ENCODE measurements at places on chromosomes 6 and 20. TPM values are rescaled to one million over a fixed set of nuclear protein-coding genes. Genes with fewer than 3 reads are reported as not detected.

The B4GALT5 gene
- total RNA-seq, result 14.3 TPM

The RALGAPB gene
- 31.1 TPM for total RNA-seq

The DPPA5 gene
- total RNA-seq, result not detected

The ULBP1 gene
- 0.55 TPM for total RNA-seq

The FRK gene
- total RNA-seq, result 0.02 TPM

The NRSN1 gene
- not detected for total RNA-seq

- H3K36me3 ChIP-seq, result no peaks in the 10 kb centered on the region
- DNase-seq, result no peak
- no peak overlapping the region for H3K27ac ChIP-seq
- H3K4me1 ChIP-seq, result no peaks in the 10 kb centered on the region
- peaks cover 13% of the 10 kb centered on the region for H3K27me3 ChIP-seq
These were observed 81.7 kb downstream of the PERP start for GRCh38 chr6:138025528-138025978.

DNA sequence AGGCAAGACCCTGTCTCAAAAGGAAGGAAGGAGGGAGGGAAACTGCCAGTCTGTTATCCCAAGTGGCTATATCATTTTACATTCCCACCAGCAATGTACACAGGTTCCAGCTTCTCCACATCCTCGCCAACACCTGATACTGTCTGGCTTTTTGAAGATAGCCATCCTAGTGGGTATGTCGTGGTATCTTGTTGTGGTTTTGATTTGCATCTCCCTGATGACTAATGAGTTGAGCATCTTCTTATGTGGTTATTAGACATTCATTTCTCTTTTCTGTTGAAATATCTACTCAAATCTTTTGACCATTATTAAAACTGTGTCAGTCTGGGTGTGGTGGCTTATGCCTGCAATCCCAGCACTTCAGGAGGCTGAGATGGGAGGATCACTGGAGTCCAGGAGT lies 47.9 kb upstream of the ARID1B start:
- peaks cover 1% of the 10 kb centered on the region for H3K4me1 ChIP-seq
- no peaks in the 10 kb centered on the region for H3K27me3 ChIP-seq
- no peak overlapping the region for H3K27ac ChIP-seq
- no peak for DNase-seq
- H3K36me3 ChIP-seq, result no peaks in the 10 kb centered on the region

- no peaks in the 10 kb centered on the region for H3K4me1 ChIP-seq
- no peak for DNase-seq
- no peak overlapping the region for H3K27ac ChIP-seq
These were observed 284.0 kb upstream of the DEFB112 start for GRCh38 chr6:50333696-50334095.

DNA sequence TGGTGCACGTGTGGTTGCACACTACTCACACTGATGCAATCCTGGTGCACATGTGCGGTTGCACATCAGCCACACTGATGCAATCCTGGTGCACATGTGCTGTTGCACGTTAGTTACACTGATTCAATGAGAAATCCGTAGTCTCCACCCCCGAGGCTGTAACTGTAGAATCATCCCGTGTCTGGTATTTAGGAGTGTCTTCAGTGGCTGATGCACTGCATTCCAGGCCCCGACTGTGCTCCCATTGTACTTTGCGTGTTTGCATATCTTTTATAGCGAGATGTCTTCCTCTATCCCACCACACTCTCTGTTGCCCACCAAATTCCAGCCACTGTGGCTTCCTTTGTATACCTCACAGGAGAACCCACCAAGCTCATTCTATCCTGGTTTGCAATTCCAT lies 87.8 kb upstream of the MTHFD1L start:
- H3K4me1 ChIP-seq, result peaks cover 4% of the 10 kb centered on the region
- H3K27ac ChIP-seq, result no peak overlapping the region
- H3K36me3 ChIP-seq, result no peaks in the 10 kb centered on the region
- H3K4me3 ChIP-seq, result no peak overlapping the region

GRCh38 chr6:134936476-134936875 lies 13.4 kb downstream of the ALDH8A1 start:
- H3K27ac ChIP-seq, result no peak overlapping the region
- H3K4me3 ChIP-seq, result no peak overlapping the region
- no peak for DNase-seq
- no peaks in the 10 kb centered on the region for H3K36me3 ChIP-seq

GRCh38 chr20:11778206-11778570 lies 139.5 kb upstream of the BTBD3 start:
- no peak overlapping the region for H3K4me3 ChIP-seq
- H3K4me1 ChIP-seq, result no peaks in the 10 kb centered on the region
- H3K27me3 ChIP-seq, result no peaks in the 10 kb centered on the region
- no peak overlapping the region for H3K27ac ChIP-seq

GRCh38 chr20:17345321-17345720 lies 118.5 kb downstream of the PCSK2 start:
- no peaks in the 10 kb centered on the region for H3K27me3 ChIP-seq
- H3K4me1 ChIP-seq, result no peaks in the 10 kb centered on the region
- DNase-seq, result no peak
- no peak overlapping the region for H3K4me3 ChIP-seq

DNA sequence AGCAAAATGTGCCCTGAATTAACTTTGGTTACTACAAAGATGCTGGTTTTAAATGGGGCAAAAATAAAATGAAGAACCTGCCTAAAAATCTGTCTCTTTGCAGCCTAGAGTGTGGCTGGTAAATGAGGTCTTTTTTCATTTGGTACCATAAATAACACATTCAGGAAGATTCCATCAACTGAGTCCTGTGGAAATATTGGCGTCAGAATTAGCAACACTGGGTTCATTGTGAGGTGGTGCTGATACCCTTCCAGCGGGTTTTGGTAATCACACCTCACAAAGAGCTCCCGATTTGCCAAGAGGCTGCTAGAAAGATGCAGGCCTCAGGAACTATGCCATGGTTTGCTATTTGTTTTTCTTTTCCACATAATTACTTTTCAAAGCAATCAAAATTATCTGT lies 55.3 kb downstream of the FAM50B start:
- H3K27me3 ChIP-seq, result peaks cover 51% of the 10 kb centered on the region
- H3K4me3 ChIP-seq, result no peak overlapping the region
- no peak overlapping the region for H3K27ac ChIP-seq

DNA sequence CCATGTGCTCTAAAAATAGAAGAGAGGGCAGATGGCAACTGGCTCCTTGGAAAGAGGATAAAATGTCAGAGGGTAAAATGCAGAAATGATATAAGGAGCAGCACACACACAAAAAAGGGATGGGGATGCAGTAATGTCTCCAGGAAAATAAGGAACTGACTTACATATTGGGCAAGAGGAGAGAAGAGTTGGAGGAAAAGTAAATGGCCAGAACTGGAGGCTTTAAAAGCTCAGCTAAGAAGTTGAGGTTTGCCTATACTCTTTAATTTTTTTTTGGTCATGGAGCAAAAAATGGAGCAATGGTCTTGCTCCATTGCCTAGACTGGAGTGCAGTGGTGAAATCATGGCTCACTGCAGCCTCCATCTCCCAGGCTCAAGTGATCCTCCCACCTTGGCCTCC lies 93.7 kb downstream of the SULF2 start:
- no peak overlapping the region for H3K27ac ChIP-seq
- H3K36me3 ChIP-seq, result no peaks in the 10 kb centered on the region
- H3K4me1 ChIP-seq, result peaks cover 6% of the 10 kb centered on the region

DNA sequence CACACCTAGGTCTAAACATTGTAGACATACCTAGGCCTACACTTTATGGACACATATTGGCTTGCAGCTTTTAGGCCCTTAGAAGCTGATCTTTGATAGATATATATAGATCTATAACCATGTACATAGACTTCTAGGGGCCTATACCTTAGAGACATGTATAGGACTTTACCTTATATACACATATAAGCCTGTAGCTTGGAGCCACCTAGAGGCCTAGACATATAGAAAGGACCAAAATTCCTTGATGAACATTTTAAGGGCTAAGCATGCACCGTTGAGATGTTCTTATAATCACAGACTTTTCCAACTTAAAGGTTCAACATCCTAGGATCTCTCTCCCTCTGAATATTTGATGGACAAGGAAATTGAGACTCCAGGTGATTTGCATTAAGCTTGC lies 371.7 kb upstream of the SASH1 start:
- H3K4me1 ChIP-seq, result no peaks in the 10 kb centered on the region
- no peaks in the 10 kb centered on the region for H3K27me3 ChIP-seq
- no peak overlapping the region for H3K27ac ChIP-seq
- no peak for DNase-seq
- H3K36me3 ChIP-seq, result no peaks in the 10 kb centered on the region
- no peak overlapping the region for H3K4me3 ChIP-seq

GRCh38 chr6:152701081-152701862 lies 3.6 kb downstream of the MYCT1 start:
- no peak overlapping the region for H3K4me3 ChIP-seq
- no peak for DNase-seq
- no peaks in the 10 kb centered on the region for H3K36me3 ChIP-seq
- H3K27me3 ChIP-seq, result peaks cover 21% of the 10 kb centered on the region

DNA sequence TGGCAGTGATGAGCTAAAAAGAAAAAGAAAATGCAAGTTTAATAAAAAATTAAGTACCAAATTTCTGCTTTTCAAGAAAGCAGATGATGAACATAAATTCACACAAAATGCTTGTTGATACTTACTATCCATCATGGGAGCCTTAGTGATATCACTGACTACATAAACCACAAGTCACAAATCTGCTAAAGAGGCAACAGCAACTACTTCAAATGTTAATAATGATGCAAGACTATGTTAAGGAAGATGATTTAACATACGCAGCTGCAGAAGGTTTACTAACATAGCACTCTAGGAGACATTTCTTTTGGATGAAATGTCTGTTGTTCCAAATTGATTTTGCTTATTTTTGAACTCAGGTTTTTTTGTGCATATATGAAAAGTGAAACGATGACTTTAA lies 18.6 kb downstream of the FYN start:
- no peaks in the 10 kb centered on the region for H3K27me3 ChIP-seq
- no peak overlapping the region for H3K4me3 ChIP-seq
- no peak overlapping the region for H3K27ac ChIP-seq

GRCh38 chr20:61881416-61881815 lies 184.3 kb downstream of the TAF4 start:
- no peak overlapping the region for H3K4me3 ChIP-seq
- no peaks in the 10 kb centered on the region for H3K36me3 ChIP-seq
- no peak for DNase-seq
- no peak overlapping the region for H3K27ac ChIP-seq
- H3K27me3 ChIP-seq, result no peaks in the 10 kb centered on the region

DNA sequence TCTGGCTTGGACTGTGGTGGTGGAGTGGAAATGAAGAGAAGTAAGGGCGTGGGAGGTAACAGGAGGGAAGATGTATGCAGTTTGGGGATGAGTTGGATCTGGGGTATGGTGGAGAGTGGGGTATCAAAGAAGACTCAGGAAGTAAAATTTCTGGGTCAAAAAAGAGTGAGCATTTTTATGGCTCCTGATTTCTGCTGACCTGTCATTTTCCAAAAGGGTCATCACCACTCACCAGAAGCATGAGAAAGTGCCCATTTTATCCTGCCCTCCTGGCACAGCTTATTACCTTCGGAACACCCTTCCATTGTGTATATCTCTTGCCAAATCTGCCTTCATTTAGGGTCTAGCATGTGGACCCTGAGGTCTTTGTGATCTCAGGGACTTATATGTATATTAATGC lies 17.3 kb downstream of the TOX2 start:
- no peak overlapping the region for H3K27ac ChIP-seq
- H3K36me3 ChIP-seq, result no peaks in the 10 kb centered on the region
- peaks cover 50% of the 10 kb centered on the region for H3K27me3 ChIP-seq
- H3K4me1 ChIP-seq, result peaks cover 2% of the 10 kb centered on the region
- no peak for DNase-seq

DNA sequence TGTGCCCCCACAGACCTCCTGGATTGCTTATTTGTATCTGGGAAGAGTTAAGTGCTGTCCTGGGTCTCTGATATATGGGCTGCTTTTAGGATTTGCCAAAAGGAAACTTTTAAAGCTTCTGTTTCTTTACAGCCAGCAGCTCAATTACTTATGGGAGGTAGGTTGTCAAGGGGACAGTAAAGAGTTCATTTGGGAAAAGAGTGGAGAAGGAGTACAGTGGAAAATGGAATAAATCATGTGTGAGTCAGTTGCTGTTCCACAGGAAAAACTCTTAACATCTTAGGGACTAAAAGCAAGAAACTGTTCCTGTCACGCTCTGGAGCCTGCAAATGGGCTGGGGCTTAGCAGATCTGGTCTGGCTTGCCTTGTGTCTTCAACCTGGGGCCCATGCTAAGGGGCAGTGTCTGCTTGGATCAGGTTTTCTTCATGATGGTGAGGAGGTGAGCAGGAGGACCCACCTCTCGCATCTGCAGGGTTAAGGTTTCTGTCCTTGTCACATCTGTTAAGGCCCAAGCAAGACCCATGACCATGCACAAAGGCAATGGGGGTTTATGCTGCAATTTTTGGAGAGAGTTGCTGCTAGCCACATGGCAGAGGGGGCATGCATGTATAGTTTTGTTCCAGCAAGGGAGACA lies 8.7 kb upstream of the CST1 start:
- H3K4me1 ChIP-seq, result no peaks in the 10 kb centered on the region
- DNase-seq, result no peak
- H3K36me3 ChIP-seq, result no peaks in the 10 kb centered on the region
- no peak overlapping the region for H3K27ac ChIP-seq
- H3K4me3 ChIP-seq, result no peak overlapping the region

GRCh38 chr6:1486387-1486786 lies 97.0 kb downstream of the FOXF2 start:
- no peak overlapping the region for H3K27ac ChIP-seq
- H3K36me3 ChIP-seq, result no peaks in the 10 kb centered on the region
- H3K4me1 ChIP-seq, result no peaks in the 10 kb centered on the region
- no peak overlapping the region for H3K4me3 ChIP-seq
- no peak for DNase-seq
- H3K27me3 ChIP-seq, result peaks cover 15% of the 10 kb centered on the region

GRCh38 chr20:3904857-3905256 lies 15.7 kb downstream of the PANK2 start:
- no peak for DNase-seq
- H3K36me3 ChIP-seq, result peaks cover 31% of the 10 kb centered on the region
- peaks cover 62% of the 10 kb centered on the region for H3K4me1 ChIP-seq
- H3K4me3 ChIP-seq, result no peak overlapping the region
- H3K27me3 ChIP-seq, result no peaks in the 10 kb centered on the region

DNA sequence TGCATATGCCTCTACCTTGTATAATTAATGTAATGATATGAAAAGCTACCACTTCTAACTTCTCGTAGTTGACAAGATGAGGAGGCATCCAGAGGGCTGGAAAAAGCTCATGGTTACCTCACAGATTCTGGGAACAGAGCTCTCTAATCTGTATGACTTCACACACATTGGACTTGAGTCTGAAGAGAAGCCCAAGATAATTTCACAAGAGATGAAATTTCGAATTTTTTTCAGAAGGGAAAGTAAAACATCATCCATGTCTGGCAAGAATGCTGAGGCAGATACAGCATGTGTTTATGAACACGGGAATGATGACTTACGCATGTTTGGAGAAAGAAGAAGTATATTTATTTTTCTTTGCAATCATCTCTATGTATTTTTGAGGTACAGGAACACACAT lies 141.8 kb upstream of the TENT5A start:
- no peaks in the 10 kb centered on the region for H3K27me3 ChIP-seq
- no peaks in the 10 kb centered on the region for H3K36me3 ChIP-seq
- H3K27ac ChIP-seq, result no peak overlapping the region
- no peaks in the 10 kb centered on the region for H3K4me1 ChIP-seq

GRCh38 chr6:7878401-7878964 lies 32.1 kb downstream of the TXNDC5 start:
- H3K36me3 ChIP-seq, result peaks cover 16% of the 10 kb centered on the region
- no peak for DNase-seq
- no peak overlapping the region for H3K27ac ChIP-seq
- no peaks in the 10 kb centered on the region for H3K27me3 ChIP-seq
- H3K4me3 ChIP-seq, result no peak overlapping the region
